Osteoblast (primary cell): ENCODE measurements at places on chromosomes 11 and 22. TPM values are rescaled to one million over a fixed set of nuclear protein-coding genes. Genes with fewer than 3 reads are reported as not detected.

Gene KDM4E
- total RNA-seq, result not detected in 2 replicates

Gene GLB1L3
- total RNA-seq, result not detected in 2 replicates

Gene ASPHD2
- 3.2 and 6.2 TPM in 2 replicates for total RNA-seq

Gene ZNF70
- 6.5 and 7.4 TPM in 2 replicates for total RNA-seq

Gene C2CD2L
- total RNA-seq, result 5.0 and 6.2 TPM in 2 replicates

Gene ESAM
- total RNA-seq, result under 0.01 and 0.29 TPM in 2 replicates

Gene SCO2
- total RNA-seq, result 5.1 and 5.6 TPM in 2 replicates

Gene FERMT3
- total RNA-seq, result 0.59 and 1.1 TPM in 2 replicates

Gene DDI1
- total RNA-seq, result under 0.01 TPM in 1 of 2 replicates, not detected in the other

DNA sequence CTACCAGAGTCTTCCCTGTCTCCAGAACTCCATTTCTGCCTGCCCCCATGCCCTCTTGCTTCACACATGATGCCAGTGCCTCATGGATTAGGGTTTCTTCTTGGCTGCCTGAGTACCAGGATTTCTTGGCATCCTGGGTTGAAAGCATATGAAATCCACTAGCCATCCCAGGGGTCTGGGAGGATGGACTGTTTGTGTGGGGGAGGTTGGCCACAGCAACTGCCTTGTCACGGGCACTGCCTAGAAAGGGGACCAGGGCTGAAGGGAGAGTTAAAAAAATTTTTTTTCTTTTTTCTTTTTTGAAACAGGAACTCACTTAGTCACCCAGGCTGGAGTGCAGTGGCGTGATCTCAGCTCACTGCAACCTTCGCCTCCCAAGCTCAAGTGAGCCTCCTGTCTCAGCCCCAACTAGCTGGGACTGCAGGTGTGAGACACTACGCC is 4.2 kb downstream of the USP35 start:
- H3K36me3 ChIP-seq, result peaks cover 8% of the 10 kb centered on the region
- no peaks in the 10 kb centered on the region for H3K27me3 ChIP-seq
- no peak overlapping the region for H3K4me3 ChIP-seq
- peaks cover 28% of the 10 kb centered on the region for H3K4me1 ChIP-seq

DNA sequence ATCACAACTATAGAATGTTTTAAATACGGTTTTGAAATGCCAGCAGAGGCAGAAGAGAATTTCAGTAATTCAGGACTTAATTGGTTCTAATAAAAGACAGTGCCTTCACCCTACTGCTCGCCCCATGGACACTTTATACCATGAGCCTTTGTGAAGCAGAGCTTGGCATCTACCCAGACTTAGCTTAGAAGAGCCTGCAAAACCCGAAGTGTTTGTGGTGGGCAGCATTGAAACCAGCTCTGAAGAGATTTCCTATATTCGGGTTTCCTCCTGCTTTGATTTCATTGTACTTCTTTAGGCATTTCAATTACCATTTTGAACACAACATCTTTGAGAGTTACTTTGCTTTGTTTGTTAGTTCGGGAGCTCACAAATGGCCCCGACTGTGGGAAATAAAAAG is 185.1 kb upstream of the MTNR1B start:
- no peaks in the 10 kb centered on the region for H3K36me3 ChIP-seq
- DNase-seq, result no peak
- H3K4me3 ChIP-seq, result no peak overlapping the region
- no peaks in the 10 kb centered on the region for H3K4me1 ChIP-seq
- H3K27me3 ChIP-seq, result no peaks in the 10 kb centered on the region

DNA sequence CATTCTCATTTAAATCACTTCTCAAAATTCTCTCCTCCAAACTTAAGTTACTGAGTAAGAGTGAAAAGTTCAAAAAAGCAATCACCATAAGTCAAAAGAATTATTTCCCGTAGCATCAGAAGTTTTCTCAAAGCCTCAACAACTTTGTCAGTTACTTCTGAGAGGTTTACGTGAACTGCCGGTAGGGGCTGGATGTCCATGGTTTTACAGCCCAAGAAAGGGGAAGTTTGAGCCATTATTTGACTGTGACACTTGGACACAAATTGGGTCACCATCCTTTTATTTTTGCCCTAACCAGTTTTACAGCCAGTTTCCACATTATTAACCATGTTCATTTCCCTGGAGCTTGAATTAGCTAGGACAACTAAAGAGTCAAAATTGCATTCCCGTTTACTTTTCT is 7.5 kb downstream of the POU2AF3 start:
- H3K4me3 ChIP-seq, result no peak overlapping the region
- no peak overlapping the region for H3K27ac ChIP-seq
- H3K4me1 ChIP-seq, result no peaks in the 10 kb centered on the region
- no peak for DNase-seq

DNA sequence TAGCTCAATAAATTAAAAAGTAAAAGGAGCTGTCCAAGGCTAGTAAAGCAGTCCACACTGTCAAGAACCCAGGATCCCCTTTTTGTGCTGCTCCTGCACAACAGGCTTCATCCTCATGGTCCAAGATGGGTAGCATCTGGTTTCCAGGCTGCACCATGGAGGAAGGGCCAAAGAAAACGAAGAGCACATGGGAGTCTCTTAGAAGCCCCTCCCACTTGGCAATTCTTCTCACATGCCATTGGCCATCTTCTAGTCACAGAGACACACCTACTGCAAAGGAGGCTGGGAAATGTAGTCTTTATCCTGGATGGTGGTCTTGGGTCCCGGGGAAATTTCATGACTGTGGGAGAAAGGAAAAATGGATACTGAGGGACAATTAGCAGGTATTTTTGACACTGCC is 37.8 kb downstream of the PRR5L start:
- no peak overlapping the region for H3K4me3 ChIP-seq
- H3K27ac ChIP-seq, result no peak overlapping the region
- no peaks in the 10 kb centered on the region for H3K27me3 ChIP-seq

DNA sequence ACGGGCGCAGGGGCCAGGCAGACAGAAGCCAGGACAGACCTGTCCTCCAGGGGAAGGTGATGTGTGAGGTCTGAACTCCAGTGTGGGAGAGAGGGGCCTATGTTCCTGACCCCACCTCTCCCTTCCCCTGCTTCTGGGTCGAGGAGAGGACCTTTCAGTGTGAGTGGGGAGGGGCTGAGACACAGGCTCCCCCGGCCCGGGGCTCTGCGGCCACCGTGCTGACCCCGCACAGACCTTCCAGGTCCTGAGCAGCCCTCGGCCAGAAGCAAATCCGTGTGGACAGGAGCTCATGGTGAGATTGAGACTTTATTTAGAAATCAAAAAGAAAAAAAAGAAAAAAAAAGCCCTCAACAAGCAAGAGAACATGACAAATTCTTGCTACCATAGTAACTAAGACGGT is 680.5 kb downstream of the BRD1 start:
- DNase-seq, result no peak
- H3K4me3 ChIP-seq, result no peak overlapping the region
- no peaks in the 10 kb centered on the region for H3K4me1 ChIP-seq
- no peaks in the 10 kb centered on the region for H3K27me3 ChIP-seq
- no peaks in the 10 kb centered on the region for H3K36me3 ChIP-seq

DNA sequence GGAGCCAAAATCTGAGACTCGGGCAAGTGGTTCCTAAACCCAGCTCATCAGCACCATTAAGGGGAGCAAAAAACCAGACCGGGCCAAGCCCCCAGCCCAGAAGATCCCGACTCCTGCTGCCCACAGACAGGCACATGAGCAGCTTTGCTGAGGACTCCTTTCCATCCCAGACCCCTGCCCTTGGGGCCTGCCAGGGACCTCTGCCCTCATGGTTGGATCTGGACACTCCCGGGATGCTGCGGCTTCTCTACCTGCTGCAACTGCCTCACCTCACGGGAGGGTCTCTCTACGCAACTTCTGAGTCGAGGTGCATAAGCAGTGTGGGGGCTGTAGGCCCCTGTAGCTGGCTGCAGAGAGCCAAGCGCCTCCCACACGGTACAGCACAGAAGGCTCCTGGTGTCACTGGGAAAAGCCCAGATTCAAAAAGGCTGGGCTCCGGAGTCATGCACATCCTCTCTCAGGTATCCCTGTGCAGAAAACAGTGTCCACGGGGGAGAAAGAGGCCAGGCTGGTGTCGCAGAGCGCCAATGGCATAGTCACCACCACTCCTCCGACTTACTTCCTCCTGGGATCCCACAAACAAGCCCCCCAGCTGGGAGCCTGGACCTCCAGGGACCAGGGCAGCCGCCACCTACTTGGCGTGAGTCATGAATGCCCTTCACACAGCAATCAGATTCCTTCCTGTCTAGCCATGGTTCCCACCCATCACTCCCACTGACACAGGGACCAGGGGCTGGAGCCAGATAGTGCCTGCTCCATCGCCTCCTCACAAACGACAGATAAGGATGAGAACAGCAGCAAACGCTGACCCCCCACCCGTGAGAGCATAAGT is 122.1 kb downstream of the BCR start:
- no peak overlapping the region for H3K27ac ChIP-seq
- H3K36me3 ChIP-seq, result peaks cover 8% of the 10 kb centered on the region
- no peak overlapping the region for H3K4me3 ChIP-seq
- DNase-seq, result peak; percentile 86
- H3K27me3 ChIP-seq, result no peaks in the 10 kb centered on the region

- no peak overlapping the region for H3K27ac ChIP-seq
- H3K4me1 ChIP-seq, result no peaks in the 10 kb centered on the region
- H3K27me3 ChIP-seq, result no peaks in the 10 kb centered on the region
- no peaks in the 10 kb centered on the region for H3K36me3 ChIP-seq
- DNase-seq, result no peak
Measured at GRCh38 chr11:6127881-6128280, 20.4 kb downstream of the OR56B4 start.

- H3K36me3 ChIP-seq, result peaks cover 56% of the 10 kb centered on the region
- H3K27me3 ChIP-seq, result no peaks in the 10 kb centered on the region
- DNase-seq, result no peak
- peaks cover 53% of the 10 kb centered on the region for H3K4me1 ChIP-seq
- peak overlapping the region; percentile 73 for H3K27ac ChIP-seq
Measured at GRCh38 chr22:37753746-37754145, 54.0 kb upstream of the GCAT start.

DNA sequence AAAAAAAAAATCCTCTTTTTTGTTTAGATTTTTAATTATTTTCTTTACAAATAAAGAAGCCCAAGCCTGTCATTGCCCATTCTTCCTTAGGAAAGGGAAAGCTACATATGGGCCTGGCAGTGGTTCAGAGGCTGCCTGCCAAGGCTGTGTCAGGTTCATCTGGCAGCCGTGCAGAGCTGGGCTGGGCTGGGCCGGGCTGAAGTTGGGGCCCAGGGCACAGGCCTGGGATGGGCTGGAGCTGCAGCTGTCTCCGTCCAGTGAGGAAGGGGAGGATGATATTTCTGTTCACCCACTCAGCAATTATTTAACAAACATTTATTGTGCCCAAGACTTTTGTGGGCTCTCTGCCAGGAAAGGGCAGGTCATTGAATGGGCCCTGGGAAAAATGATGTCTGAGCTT is 4.6 kb downstream of the PRR5L start:
- DNase-seq, result no peak
- no peak overlapping the region for H3K4me3 ChIP-seq
- no peaks in the 10 kb centered on the region for H3K27me3 ChIP-seq
- peaks cover 5% of the 10 kb centered on the region for H3K4me1 ChIP-seq
- no peaks in the 10 kb centered on the region for H3K36me3 ChIP-seq

DNA sequence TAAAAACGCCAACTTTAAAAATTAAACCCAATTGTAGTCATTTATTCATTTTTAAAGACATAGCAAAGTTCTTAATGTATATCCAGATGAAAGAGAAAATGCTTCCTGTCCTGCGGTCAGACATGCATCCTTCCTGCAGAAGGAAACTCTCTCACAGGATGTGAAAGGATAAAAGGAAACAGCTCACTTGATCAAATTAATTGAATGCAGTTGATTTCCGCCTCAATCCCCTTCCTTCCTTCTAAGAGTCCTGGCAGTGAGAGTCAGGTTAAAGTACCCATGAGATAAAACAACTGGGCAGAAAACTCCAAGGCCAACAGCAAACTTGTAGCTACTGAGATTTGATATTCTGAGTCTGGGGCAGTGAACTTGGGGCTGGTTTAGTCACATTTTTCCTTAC is 38.5 kb downstream of the CWC15 start:
- DNase-seq, result no peak
- peak overlapping the region; percentile 88 for H3K27ac ChIP-seq
- no peaks in the 10 kb centered on the region for H3K27me3 ChIP-seq
- peaks cover 40% of the 10 kb centered on the region for H3K4me1 ChIP-seq
- no peak overlapping the region for H3K4me3 ChIP-seq

GRCh38 chr11:119196833-119197483 is 9.2 kb upstream of the CBL start:
- no peak overlapping the region for H3K27ac ChIP-seq
- no peaks in the 10 kb centered on the region for H3K27me3 ChIP-seq
- no peak overlapping the region for H3K4me3 ChIP-seq
- H3K36me3 ChIP-seq, result no peaks in the 10 kb centered on the region

DNA sequence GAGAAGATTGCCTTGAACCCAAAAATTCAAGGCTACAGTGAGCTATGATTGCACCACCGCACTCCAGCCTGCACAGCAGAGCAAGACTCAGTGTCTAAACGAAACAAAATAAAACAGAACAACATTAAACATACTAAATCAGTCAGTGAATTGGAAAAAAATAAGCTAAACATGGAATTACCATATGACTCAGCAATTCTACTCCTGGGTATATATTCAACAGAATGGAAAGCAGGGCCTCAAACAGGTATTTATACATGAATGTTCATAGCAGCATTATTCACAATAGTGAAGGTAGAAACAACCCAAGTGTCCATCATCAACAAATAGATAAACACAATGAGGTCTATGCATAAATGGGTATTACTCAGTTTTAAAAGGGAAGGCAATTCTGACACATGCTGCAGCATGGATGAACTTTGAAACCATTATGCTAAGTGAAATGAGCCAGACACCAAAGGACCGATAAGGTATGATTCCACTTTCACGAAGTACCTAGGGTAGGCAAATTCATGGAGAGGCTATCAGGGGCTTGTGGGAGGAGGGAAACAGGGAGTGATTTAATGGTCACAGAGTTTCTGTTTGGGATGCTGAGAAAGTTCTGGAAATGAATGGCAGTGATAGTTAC is 15.5 kb downstream of the NTM start:
- no peaks in the 10 kb centered on the region for H3K4me1 ChIP-seq
- DNase-seq, result no peak
- H3K4me3 ChIP-seq, result no peak overlapping the region
- no peaks in the 10 kb centered on the region for H3K27me3 ChIP-seq
- H3K27ac ChIP-seq, result no peak overlapping the region
- H3K36me3 ChIP-seq, result no peaks in the 10 kb centered on the region

- peak overlapping the region; percentile 94 for H3K4me3 ChIP-seq
- peak; percentile 94 for DNase-seq
- H3K36me3 ChIP-seq, result peaks cover 46% of the 10 kb centered on the region
- peak overlapping the region; percentile 94 for H3K27ac ChIP-seq
Measured at GRCh38 chr22:38313384-38313955, 3.8 kb downstream of the CSNK1E start.

GRCh38 chr22:40387746-40388145 is 17.4 kb downstream of the SGSM3 start:
- no peak overlapping the region for H3K27ac ChIP-seq
- H3K4me1 ChIP-seq, result peaks cover 18% of the 10 kb centered on the region
- no peak overlapping the region for H3K4me3 ChIP-seq
- H3K36me3 ChIP-seq, result no peaks in the 10 kb centered on the region
- DNase-seq, result no peak
- H3K27me3 ChIP-seq, result no peaks in the 10 kb centered on the region

GRCh38 chr11:35237860-35238715 is 99.1 kb downstream of the CD44 start:
- H3K27me3 ChIP-seq, result no peaks in the 10 kb centered on the region
- no peak overlapping the region for H3K27ac ChIP-seq
- no peak overlapping the region for H3K4me3 ChIP-seq
- H3K36me3 ChIP-seq, result no peaks in the 10 kb centered on the region

- no peaks in the 10 kb centered on the region for H3K4me1 ChIP-seq
- DNase-seq, result no peak
- H3K27ac ChIP-seq, result no peak overlapping the region
- H3K36me3 ChIP-seq, result no peaks in the 10 kb centered on the region
Measured at GRCh38 chr11:83691451-83691950, 405.3 kb upstream of the CCDC90B start.
